ENCODE measurements at places on chromosomes 6 and 20.

GRCh38 chr6:41586252-41587007, 40.2 kb downstream of the FOXP4 start:
- DNase-seq, result no peak

GRCh38 chr6:20020526-20020925, 183.4 kb downstream of the ID4 start:
- DNase-seq, result no peak

- DNase-seq, result no peak
Measured at GRCh38 chr6:79798841-79799240, 148.5 kb downstream of the ELOVL4 start.

- DNase-seq, result no peak
Measured at GRCh38 chr20:63325554-63326313, 32.7 kb downstream of the COL20A1 start.

DNA sequence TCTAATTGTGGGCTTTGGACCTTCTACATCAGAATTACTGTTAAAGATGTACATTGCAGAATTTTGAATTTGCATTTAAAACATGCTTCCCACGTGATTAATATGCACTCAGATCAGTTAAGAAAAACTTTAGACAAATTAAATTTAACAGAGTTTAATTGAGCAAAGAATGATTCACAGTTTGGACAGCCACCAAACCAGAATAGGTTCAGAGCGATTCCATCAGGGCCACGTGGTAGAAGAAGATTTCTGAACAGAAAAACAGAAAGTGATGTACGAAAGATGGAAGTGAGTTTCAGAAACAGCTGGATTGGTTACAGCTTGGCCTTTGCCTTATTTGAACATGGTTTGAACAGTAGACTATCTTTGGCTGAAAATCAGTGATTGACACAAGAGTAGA, 704.2 kb upstream of the MAP3K7 start:
- DNase-seq, result no peak

DNA sequence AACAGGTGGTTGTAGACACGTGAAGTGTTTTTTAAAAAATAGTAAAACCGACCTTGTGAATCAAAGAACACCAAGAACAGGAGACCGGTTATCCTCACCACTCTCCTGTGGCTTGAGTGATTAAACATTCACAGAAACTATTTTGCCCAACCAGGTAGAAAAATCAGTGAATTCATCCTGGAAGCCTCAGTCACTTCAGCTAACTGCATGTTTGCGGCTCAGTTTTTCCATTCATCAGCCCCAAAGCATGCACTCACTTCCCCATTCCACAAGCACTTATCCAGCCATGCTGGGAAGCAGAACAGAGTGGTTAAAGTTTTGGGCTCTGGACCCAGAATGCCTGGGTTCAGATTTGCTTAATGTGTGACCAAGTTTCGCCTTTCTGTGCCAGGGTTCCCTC, 2.4 kb downstream of the LRRN4 start:
- no peak for DNase-seq

DNA sequence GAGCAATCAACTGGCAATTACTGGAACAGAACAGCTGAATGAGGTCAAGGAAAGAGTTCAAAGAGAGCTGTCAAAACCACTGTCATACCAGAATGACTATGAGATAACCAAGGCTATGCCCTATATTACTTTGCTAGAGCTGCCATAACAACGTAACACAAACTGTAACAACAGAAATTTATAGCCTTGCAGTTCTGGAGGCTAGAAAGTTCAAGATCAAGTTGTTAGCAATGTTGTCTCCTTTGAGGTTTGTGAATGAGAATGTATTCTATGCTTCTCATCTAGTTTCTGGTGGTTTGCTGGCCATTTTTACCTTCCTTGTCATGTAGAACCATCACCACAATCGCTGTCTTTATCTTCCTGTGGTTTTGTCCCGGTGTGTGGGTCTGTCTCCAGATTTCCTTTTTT, 1323.0 kb upstream of the GJE1 start:
- no peak for DNase-seq

DNA sequence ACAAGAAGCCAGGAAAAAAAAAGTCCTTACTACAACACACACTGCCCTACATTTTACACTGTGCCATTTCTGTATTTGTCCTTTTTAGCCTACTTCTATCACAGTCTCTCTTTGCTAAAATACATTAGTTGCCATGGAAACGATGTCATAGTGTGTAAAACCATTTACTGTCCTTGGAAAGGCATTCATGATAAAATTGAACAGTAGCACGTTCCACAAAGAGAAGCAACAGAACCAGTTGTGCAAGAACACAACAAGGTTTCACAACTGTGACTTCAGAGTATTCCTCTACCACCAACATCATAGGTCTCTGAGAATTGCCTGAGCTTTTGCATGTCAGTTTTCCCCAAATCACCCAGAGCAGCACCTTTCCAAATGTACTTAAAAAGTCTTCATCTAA, 20.5 kb downstream of the FYN start:
- DNase-seq, result no peak

DNA sequence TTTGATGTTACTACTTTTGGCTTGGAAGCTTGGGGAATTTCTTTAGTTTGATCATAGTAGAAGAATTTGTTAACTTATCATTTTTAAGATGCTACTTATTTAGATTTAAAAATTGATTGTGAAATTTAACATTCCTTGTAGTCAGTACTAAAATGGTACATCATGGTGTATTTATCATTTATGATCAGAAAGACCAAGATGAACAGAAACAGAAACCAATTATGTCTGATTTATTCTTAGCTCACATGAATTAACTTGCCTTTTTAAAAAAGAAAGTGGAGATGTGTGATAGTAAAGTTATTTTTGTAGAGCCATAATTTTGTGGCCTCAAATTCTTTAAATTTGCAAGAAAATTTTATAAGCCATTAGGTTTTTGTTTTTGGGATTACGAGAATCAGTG, 77.6 kb downstream of the LIN28B start:
- no peak for DNase-seq

GRCh38 chr20:12883507-12883885, 125.3 kb upstream of the SPTLC3 start:
- DNase-seq, result no peak

DNA sequence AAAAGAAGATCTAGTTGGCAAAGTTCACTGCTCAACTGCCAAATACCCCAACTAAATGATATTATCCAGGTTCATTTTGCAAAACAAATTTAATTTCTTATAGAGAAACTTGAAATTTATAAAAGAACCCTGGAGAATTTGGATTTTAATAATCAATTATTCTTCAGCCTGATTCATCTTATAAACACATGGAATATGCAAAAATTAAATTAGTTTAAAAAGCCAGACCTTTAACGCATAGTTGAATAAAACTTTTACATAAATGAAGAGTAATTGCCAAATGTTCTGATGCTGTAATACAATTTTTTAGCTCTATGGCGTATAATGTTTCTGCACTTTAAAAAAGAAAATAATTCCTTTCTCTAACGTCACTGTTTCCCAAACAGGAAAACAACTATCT, 33.2 kb upstream of the ANKRD60 start:
- no peak for DNase-seq

DNA sequence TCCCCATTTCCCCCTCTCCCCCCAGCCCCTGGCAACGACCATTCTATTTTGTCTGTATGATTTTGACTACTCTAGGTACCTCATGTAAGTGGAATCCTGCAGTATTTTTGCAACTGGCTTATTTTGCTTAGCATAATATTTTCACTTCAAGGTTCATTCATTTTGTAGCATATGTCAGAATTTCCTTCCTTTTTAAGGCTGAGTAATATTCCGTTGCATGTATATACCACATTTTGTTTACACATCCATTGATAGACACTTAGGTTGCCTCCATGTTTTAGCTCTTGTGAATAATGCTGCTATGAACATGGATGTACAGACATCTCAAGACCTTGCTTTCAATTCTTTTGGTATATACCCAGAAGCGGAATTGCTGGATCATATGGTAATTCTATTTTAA, 1.4 kb upstream of the UQCC2 start:
- no peak for DNase-seq

- no peak for DNase-seq
Measured at GRCh38 chr20:385448-385847, 4.9 kb downstream of the TRIB3 start.

DNA sequence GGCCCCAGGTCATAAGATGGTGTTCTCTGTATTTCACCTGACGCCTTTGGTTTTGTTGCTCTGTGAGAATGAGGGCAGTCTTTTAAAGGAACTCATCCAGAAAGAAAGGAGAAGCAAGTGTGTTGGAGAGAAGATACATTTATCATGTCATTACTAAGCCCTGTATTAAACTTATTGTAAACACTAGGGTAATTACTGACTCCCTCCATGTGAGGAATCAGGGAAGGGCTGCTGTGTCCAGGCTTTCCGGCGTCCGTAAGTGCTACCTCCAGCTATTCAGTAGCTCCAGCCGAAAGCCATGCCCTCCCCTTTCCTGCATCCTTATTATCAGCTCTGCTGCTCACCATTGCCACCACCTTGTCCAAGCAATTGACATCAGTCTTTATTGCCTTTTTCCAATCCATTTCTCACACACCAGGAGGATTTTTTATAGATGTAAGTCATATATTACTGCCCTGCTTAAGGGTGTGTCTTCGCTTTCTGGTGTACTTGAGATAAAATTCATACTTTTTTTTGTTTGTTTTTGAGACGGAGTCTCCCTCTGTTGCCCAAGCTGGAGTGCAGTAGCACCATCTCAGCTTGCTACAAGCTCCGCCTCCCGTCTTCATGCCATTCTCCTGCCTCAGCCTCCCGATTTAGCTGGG, 94.7 kb downstream of the RPP40 start:
- DNase-seq, result no peak

- no peak for DNase-seq
Measured at GRCh38 chr6:7911345-7911725, 747 bp upstream of the TXNDC5 start.

GRCh38 chr6:34491091-34491430, 25.2 kb downstream of the PACSIN1 start:
- DNase-seq, result no peak

DNA sequence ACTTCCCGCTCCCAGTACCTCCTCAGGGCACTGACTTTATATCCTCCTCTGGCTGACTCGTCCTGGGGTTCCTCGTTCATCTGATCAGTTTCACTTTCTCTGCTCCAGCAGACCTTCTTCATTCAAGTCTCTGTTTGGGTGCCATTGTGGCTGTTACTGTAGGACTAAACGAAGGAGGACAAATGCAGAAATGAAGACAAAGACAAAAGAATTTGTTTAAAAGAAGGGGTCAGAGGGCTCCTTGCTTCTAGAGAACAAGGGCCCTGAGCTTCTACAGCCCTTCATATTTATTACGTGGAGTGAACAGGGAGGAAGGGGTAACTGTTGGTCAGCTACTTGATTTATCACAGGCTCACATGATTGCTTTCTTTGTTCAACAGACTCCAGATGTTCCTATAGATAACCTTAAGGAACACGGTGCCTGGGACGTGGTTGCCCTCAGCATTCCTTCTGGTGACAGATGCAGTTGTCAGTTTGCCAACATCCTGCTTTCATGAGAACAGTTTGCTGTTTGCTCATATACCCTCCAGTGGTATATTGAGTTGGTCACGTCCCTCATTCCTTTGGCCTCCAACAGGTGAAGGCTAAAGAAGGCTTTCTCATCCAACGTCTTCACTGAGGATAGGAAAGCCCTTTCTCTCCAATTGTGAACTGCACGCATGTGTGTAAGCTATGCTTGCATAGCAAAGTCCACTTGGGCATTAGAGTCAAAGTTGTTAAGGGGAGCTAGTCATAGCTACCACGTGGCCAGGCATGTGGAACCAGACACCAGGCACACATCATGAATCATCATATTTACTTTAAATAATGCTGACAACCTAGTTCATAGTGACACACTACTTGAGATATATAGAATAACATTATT, 69.1 kb upstream of the BTN3A2 start:
- DNase-seq, result no peak

GRCh38 chr6:55664591-55665587, 85.9 kb upstream of the HMGCLL1 start:
- DNase-seq, result no peak

GRCh38 chr20:25017257-25017803, 24.8 kb upstream of the APMAP start:
- DNase-seq, result no peak

- DNase-seq, result no peak
Measured at GRCh38 chr6:45351667-45352066, 23.5 kb downstream of the RUNX2 start.

DNA sequence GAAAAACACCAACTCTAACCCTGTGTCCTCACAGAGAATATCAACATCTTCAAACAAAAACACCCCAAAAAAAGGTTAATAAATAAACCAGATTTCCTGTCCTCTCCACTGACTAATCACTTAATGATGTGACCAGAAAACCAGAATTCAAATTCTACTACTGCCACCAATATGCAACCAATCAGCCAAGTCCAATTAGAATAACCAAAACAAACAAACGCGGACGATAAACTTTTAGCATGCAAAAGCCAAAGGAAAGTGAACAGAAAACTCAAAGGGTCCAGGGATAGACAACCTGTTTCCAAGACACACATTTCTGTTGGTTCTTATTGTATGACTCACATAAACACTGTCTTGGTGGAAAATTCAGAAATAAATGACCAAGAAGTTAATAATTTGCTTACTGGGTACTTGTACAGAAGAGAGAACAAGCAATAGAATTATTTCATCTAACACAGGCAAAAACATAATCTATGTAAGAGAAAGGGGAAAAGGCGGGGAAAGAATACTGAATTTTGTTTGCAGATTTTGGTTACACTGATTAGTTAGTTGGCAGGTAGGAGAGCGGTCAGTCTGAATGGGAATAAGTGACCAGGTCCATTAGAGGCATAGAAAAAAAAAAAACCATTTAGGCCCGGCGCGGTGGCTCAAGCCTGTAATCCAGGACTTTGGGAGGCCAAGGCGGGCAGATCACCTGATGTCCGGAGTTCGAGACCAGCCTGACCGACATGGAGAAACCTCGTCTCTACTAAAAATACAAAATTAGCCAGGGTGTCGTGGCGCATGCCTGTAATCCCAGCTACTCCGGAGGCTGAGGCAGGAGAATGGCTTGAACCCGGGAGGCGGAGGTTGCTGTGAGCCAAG, 34.1 kb downstream of the HFE start:
- DNase-seq, result no peak

DNA sequence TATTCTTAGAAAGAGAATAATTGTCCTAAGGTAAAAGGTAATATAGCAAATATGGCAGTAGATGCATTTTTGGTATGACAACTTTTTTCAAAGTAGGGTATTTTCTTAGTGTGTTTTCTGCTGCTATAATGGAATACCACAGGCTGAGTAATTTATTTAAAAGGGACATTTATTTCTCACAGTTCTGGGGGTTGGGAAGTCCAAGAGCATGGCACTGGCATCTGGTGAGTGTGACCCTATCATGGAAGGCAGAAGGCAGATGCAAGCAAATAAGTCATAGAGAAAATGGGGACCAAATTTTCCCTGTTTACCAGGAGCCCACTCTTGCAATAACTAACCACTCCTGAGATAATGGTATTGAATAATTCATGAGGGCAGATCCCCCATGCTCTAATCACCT, 922.5 kb upstream of the MAN1A1 start:
- DNase-seq, result no peak

- no peak for DNase-seq
Measured at GRCh38 chr6:121161886-121162285, 172.4 kb downstream of the TBC1D32 start.

Measured in CD8-positive, alpha-beta T cell (primary cell).